ENCODE measurements at places on chromosomes 4 and X.

DNA sequence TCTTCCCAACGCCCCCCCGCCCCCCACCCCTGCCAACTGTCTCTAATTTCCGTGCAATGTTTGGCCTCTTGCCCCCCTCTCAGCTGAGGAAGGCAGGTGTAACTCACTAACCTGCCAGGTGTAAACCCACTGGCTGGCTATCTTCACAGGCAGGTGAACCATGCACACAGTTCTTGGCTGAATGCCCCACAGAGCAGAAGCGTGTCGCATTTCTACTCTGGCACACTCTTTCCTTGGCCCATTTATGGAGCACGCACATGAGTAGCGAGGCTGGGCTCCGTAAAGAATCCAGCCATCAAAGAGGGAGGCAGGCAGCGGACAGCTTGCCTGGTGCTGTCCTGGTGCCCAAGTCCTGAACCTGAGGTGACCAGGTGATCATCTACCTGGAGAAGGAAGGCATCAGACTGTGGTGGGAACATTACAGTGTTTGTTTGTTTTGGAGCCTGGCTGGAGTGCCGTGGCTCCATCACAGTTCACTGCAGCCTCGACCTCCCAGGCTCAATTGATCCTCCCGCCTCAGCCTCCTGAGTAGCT lies 39.2 kb upstream of the CRMP1 start:
- no peak for DNase-seq

GRCh38 chr4:27616166-27616565 lies 755.5 kb downstream of the STIM2 start:
- DNase-seq = no peak

DNA sequence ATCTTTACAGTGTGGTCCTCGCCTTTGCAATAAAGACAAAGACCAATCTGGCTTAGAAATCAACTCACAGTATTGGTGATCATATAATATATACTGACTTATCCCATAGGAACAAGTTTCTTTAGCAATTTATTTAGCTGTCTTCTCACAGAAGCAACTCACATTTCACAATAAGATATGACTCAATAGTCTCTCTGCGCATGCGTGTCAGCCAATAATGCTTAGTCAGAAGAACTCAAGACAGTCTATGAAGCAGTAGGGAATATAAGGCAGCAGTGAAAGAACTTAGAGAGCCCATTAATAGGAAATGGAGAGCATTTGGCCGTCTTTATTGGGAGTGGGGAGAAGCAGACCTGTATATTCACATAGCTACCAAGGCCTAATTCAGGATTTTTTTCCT lies 216.7 kb downstream of the IL13RA2 start:
- DNase-seq = no peak

GRCh38 chr4:150997141-150997540 lies 17.9 kb downstream of the LRBA start:
- no peak for DNase-seq

DNA sequence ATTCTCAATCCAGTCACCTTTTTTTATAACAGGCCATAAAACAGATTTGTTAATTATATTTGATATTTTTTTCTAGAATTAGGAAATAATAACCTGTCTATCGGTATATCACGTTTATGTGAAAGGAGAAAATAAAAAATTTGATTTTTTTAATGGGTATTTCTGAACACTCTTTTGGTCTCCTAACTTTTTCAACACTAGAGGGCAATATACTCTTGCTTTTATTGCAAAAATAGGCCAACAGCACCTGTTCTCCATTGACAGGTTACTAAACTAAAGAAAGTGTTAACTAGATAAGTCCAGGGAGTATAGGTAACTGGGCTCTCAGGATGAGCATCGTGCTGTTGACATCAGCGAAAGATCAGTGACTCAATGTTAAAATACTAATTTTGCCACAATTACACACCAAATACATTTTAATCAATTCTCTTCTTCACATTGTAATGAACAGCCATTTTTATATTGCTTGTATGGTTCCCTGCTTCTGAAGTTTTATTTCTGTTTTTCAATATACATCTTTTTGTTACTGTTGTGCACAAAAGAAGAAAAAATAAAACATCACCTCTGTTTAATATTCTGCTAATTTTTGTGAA lies 22.8 kb downstream of the NDST4 start:
- DNase-seq = no peak

- no peak for DNase-seq
Measured at GRCh38 chrX:1527457-1527856, 9.5 kb downstream of the P2RY8 start.

DNA sequence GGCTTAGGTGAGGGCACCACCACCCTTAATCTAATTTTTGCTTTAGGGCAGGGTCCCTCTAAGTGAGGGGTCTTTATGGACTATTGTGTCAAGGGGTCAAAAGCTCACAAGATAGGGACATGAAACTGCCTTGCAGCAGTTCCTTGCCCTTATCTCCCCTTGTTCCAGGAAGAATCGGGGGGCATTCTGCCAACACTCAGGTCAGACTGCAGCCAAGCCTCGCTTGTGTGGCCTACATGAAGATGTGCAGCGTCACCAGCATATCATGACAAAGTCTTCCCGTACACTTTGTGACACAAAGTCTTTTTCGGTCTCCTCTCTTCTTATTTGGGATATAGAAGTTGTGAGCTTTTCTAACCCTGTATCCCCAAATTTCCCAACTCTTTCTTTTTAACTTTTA lies 17.5 kb upstream of the USP9X start:
- DNase-seq = no peak

- no peak for DNase-seq
Measured at GRCh38 chr4:182065255-182065654, 177.9 kb upstream of the TENM3 start.

GRCh38 chrX:11341274-11342201 lies 48.3 kb downstream of the AMELX start:
- no peak for DNase-seq

- no peak for DNase-seq
Measured at GRCh38 chr4:89269121-89269666, 38.4 kb downstream of the GPRIN3 start.

DNA sequence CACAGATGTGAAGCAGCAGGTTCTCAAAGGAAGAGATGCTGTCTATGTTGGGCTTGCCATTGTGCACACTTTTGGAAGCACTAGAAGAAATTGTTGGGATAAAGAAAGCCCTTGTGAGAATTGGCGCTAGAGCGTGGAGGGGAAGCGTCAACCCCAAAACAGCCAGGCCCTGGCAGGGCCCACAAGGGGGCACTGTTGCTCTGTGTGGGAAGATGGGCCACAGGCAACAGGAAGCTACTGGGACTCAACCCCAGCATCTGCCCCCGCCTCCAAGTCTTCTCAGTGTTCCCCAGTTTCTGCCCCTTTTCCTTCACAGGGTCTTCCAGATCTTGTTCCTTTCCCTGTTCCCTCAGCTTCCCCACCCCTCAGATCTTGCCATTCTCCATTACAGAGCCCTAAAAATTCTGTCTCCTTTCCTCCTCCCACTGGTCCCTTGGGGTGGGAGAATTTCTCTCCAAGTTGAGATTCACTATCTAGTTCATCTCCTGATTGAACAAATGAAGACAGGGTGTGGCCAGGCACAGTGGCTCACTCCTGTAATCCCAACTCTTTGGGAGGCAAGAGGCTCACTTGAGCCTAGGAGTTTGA lies 85.5 kb downstream of the STARD8 start:
- DNase-seq = peak; percentile 84

GRCh38 chrX:20144491-20144890 lies 2.9 kb upstream of the EIF1AX start:
- no peak for DNase-seq

DNA sequence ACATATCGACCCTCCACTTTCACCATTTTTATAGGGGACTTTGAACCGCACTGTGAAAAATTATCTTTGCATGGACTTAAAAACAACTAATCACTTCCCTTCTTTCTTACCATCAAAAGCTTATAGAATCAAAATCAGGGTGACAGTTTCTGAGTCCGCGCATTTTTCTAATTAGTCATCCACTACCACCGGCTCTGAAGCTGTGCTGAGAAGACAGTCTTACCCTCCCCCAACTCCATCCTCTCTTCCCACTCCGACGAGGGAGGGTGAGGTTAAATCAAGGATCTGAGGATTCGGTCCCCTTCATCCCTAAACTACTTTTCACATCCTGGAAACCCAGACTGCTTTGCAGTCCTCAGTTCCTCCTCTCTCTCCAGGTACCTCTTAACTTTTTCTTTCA lies 4.2 kb downstream of the DCTD start:
- no peak for DNase-seq

GRCh38 chr4:90030953-90031352 lies 96.2 kb upstream of the CCSER1 start:
- no peak for DNase-seq

GRCh38 chrX:45952030-45952429 lies 593.2 kb downstream of the ZNF674 start:
- DNase-seq = no peak

- no peak for DNase-seq
Measured at GRCh38 chrX:10441464-10441863, 178.9 kb downstream of the MID1 start.

- no peak for DNase-seq
Measured at GRCh38 chr4:100497791-100498190, 20.0 kb downstream of the EMCN start.

- DNase-seq = no peak
Measured at GRCh38 chr4:12949719-12950490, 534.2 kb downstream of the RAB28 start.

DNA sequence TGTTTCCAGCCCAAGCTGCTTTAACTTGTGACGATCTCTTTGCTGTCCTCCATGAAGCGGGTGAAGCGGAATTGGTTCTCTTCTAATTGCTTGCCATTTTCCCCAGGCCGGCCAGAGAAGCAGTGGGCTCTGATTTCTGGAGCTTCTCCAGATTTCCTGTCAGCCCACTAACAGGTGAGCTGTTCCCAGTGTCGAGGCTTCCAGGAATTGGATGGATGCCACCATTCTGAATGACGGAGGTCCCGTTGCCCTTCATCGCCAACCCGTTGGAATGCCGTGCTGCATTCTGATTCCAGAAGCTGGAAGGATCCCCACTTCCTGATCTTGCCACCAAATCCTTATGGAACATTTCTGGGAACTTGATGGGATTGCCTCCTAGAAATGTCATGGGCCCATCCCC lies 31.0 kb downstream of the PAGE1 start:
- DNase-seq = no peak

DNA sequence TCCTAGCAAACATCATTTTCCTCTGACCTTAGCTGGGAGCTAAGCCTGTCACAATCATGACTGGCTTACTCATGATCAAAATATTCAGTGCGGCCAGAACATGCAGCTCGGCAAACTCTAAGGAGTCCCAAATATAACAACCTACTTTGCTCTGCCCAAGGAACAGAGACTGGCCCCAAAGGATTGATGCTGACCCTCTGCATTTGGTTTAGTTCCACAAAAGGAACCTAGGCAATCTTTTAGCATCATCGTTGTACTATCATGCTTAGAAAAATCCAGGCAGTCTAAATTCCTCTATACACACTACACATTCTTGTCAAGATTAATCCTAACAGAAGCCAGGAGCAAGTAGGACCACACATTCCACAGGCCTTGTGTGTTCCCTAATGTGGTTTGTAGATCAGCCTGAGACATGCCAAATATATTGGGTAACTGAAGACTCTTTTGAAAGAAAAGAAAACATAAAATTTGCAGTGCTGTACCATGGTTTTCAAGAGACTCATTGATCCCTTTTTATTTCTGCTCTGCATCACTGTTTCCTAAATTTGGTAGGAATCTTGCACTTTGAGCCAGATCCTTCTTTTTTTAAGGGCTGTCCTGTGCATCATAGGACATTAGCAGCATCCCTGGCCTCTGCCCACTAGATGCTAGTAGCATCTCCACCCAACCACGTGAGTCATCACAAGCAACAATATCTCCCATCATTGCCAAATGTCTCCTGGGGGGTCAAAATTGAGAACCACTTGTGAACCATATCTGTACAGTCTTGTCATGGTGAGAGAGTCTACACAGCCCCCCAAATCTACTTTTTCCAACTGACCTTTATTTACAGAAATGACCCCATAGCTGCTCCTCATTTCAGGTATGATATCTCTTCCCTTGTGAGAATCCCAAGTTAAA lies 17.6 kb upstream of the CC2D2A start:
- DNase-seq = no peak

GRCh38 chrX:135596495-135596894 lies 76.0 kb downstream of the INTS6L start:
- DNase-seq = peak; percentile 21

DNA sequence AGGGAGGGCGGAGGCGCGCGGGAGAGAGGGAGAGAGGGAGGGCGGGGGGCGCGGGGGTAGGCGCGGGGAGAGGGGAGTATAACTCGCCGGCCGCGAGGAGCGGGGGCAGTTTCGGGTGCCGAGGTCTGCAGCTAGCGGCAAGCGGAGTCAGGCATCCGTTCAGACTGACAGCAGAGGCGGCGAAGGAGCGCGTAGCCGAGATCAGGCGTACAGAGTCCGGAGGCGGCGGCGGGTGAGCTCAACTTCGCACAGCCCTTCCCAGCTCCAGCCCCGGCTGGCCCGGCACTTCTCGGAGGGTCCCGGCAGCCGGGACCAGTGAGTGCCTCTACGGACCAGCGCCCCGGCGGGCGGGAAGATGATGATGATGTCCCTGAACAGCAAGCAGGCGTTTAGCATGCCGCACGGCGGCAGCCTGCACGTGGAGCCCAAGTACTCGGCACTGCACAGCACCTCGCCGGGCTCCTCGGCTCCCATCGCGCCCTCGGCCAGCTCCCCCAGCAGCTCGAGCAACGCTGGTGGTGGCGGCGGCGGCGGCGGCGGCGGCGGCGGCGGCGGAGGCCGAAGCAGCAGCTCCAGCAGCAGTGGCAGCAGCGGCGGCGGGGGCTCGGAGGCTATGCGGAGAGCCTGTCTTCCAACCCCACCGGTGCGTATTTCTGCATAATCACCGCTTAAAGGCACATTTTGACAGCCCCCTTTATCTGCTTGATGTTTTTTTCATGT lies at the start of gene POU4F2:
Gene POU4F2 (plus strand): TSS at position 108 of the 720 bp plus-strand sequence. CDS start 248 bp downstream, at position 356.
- peak; percentile 71 for DNase-seq

GRCh38 chr4:182642831-182643230 lies 274.4 kb downstream of the DCTD start:
- DNase-seq = no peak

DNA sequence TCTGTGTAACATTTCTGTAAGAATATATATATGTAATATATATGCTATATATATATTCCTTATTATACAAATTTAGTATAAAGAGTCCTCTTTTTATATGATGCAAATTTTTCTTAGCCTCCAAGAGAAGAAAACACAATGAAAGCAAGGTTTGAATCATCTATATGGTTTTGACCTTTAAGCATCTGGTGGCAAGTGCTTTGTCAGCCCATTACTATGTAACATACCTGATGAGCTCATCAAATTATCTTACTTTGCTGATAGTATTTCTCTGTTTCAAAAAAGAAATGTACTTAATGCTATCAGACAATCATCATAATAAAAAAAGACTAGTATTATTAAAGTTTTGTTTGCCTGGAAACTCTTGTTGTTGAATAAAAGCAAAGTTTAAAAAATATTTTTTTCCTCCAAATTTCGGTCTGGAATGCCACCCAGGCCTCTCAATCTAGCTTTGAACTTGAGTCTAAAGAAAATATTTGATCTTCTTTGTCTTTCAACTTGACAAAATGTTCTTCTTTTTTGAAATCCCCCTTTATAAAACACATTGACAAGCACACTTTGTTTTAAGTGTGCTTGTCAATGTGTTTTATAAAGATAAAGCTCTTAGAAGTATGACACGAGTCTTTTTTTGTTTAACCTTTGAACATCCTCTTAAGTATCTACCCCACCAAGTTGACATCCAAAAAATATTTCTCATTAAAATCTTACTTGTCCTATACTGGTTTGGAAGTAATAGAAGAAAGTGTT lies 26.2 kb downstream of the ZNF330 start:
- DNase-seq = no peak
